ENCODE measurements at places on chromosomes 11 and 22.

- DNase-seq: no peak
Observed at GRCh38 chr11:122852796-122853160, 14.5 kb downstream of the CRTAM start.

- DNase-seq: no peak
Observed at GRCh38 chr11:96288915-96289314, 54.1 kb downstream of the MAML2 start.

GRCh38 chr11:130413405-130414106 is 14.9 kb downstream of the ADAMTS8 start:
- DNase-seq: peak; percentile 56

- no peak for DNase-seq
Observed at GRCh38 chr22:36986242-36986821, 32.9 kb downstream of the TST start.

DNA sequence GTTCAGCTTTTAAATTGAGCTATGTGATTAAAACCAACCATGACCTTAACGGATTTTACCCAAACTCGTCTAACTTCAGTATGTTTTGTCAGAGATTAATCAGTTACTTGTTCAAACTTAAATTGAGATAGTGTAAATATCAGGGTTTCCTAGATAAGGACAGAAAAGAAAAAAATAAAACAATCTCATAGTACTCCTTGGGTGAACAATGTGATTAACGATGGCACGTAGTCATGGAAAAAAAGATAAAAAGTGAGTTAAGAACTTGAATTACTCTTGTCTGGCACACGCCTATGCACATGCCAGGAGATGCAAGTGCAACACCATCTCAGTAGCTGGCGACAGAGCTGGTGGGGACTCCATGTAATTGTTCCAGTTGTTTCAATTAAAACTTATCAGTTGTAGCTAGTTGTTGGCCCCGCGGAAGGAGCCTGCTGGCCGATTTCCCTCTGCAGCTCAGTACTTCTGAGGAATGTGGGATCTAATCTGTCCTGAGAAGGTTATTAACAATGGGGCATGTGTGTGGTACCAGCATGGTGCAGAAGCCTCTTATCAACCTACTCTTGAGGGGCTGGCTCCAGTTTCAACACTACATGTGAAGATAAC is 3.0 kb downstream of the RASSF10 start:
- no peak for DNase-seq

DNA sequence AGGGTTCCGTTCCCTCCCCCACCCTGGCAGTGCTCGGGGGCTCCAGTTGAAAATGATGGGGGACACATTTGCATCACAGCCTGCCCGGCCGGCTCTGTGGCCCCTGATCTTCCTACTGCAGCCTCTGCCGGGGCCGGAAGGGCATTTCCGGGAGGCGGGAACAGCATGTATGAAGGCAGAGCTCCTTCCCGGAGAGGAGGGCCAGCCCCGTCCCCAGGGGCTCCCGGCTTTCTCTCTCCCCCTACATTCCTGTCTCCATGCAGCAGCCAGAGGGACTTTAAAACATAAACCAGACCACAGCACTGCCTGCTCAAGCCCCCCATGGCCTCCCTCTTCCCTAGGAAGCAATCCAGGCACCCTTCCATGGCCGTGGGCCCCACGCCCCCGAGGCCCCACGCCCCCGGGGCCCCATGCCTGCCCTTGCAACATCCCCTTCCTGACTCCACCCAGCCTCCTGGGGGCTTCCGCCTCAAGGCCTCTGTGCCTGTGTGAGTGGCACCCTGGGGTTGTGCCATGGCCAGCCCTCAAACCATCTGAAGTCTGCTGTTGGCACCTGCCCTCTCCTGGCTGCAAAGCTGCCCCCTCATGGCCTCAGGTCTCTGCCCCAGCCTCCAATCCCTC is 73.1 kb downstream of the CDKN1C start:
- no peak for DNase-seq

GRCh38 chr22:28594797-28595462 is 84.7 kb downstream of the TTC28 start:
- no peak for DNase-seq

- no peak for DNase-seq
Observed at GRCh38 chr11:69620683-69621290, 20.2 kb upstream of the CCND1 start.

DNA sequence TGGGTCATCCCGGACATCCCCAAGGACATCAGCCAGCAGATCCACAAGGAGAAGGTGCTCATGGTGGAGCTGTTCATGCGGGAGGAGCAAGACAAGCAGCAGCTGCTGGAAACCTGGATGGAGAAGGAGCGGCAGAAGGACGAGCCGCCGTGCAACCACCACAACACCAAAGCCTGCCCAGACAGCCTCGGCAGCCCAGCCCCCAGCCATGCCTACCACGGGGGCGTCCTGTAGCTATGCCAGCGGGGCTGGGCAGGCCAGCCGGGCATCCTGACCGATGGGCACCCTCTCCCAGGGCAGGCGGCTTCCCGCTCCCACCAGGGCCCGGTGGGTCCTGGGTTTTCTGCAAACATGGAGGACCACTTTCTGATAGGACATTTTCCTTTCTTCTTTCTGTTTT is 15.3 kb upstream of the FADD start:
- no peak for DNase-seq

DNA sequence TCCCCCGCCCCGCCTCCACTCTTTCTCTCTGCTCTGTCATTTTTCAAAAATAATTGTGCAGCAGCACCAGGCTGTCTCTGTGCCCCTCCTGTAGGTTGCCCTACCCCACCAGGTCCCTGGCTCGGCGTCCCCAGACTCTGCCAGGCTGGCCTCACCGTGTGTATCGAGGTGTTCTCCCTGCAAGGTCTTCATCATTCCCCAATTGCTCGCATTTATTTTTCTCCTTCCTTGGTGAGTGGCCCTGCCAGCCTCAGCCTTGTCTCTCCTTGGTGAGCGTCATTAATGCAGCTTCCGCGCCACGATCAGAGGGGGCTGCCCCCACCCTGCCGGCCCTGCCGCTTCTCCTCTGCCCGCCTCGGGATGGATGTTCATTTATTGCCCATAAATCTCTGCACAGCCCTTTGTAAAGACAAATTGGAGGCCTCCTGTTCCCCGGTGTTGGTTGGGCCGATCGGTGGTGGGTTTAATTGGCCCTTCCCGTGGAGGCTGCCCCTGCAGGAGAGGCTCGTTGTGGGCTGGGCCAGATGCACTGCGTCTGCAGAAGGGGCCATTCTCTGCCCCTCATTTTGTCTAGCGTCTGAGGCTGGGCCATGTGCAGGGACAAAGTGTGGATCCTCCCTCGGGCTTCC is 33.2 kb downstream of the RTN4R start:
- DNase-seq: no peak

DNA sequence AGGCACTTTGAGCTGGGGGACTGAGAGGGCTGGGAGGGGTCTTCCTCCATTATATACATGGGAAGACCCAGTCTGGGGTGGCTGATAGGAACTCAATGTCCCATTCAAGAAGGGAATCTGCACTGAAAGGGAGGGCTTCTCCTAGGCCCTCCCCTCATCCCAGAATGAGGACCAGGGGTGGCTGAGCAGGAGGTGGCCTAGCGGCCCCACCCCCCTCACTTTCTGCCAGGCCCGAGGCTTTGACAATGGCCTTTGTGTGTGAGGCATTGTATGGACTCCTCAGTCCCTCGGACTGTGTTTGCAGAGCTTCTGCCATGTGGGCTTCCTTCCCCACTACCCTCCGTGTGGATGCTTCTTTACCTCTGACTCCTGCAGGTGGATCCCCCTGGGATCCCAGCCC is 65.7 kb downstream of the NECTIN1 start:
- no peak for DNase-seq

GRCh38 chr11:78339483-78339882 is 78.1 kb downstream of the GAB2 start:
- DNase-seq: no peak

DNA sequence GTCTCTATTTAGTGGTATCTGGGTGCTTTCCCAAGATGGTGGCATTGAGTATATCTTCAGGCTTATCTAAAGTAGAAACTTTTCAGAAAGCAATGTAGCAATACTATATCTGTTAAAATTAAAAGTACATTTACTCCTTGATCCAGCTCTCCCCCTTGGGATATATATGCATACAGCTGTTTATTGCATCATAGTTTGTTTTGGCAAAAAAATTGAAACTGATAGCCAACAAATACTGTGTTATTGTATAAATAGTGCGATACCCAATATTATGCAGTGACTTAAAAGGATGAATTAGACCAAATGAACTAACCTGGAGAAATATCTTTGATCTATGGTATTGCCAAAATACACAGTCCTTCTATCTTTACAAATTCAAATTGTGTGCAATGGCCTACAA is 8.4 kb upstream of the OR10A3 start:
- DNase-seq: no peak

DNA sequence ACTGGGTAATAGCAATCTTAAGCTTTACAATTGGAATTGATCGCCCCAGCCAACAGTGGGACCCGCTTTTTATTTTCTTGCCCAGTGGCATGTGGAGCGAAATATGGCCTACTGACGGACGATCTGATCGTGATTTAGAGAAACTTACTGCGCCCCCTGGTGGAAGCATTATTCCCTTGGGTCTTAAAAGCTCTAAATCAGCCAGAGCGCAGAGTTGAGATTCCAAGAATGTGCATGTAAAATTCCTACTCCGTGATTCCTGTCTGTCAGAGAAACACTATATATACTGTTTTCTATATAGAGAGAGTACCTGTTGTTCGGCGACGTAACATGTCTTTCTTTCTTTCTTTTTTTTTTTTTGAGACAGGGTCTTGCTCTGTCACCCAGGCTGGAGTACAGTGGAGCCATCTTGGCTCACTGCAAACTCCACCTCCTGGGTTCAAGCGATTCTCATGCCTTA is 3.7 kb upstream of the DPF2 start:
- DNase-seq: peak; percentile 73

- no peak for DNase-seq
Observed at GRCh38 chr22:38479096-38479837, 11.4 kb downstream of the KDELR3 start.

GRCh38 chr22:36360011-36360410 is 27.8 kb downstream of the MYH9 start:
- DNase-seq: no peak

DNA sequence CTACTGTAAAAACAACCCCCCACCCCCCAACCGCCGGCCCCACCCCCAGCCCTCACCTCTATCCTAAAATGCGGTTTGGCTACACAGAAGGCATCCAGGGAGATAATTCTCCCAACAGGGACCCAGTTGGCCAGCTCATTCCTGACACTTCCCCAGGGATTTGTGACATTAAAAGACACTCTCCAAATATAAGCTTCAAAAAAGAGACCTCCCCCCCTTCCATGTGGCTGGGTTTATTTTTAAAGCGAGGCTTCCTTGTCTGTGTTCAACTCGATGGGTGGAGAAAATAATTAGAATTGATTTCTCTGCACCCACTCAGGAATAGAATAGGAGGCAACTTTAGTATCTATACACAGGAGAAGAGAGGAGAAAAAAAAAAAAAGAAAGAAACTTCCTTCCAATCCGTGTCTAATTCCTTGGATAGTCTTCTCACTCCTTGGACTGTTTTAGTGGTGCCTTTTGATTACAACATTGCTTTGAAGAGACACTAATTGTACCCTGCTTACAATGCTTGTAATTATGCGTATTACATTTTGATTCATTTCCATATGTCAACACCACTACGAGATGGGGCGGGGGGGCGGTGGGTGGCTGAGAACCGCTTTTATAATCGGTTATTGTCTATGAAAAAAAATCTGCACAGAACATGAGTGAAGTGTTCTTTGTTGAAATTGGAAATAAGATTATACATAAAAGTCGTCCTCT is 500.4 kb downstream of the MIAT start:
- DNase-seq: no peak

GRCh38 chr22:32469799-32470212 is 4.8 kb upstream of the FBXO7 start:
- DNase-seq: peak; percentile 50

- DNase-seq: no peak
Observed at GRCh38 chr11:66818231-66818955, 24.8 kb upstream of the RCE1 start.

DNA sequence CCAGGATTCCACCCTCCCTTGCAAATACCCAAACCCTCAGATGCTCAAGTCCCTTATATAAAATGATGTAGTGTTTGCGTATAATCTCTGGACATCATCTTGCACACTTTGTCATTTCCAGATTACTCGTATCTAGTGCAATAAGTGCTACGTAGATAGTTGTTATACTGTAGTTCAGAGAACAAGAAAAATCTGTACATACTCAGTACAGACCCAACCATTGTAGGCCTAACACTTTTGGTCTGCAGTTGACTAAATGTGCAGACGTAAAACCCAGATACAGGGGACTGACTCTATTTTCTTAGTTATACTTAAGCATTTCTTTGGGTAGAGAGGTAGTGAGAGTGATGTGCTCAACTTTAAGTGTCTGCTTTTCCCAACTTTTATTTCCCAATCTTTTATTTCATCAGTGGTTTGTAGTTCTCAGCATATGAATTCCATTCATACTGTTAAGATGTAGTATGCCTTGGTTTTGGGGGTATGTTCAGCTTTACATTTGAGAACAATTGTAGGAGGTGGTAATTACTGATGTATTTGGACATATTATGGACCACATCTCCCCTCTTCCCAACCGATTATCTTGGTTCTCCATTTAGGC is 43.9 kb downstream of the DDX6 start:
- no peak for DNase-seq

DNA sequence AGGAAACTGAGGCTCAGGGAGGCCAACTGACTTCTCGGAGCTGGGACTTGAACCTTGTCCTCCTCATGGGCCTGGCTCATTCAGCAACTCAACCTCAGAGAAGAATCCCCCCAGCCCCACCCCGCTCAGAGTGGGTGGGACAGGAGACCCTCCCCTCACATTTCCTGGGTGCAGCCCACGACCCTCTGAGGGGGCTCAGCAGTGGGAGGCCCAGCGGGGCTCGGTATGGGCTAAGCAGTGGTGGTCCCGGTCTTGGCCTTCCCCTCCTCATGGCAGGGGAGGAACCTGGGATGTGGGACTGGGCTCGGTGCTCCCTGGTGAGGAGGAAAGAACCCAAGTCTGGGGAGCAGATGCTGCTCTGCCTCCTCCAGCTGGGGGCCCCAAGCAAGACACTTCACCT is 14.2 kb upstream of the CABP7 start:
- DNase-seq: no peak

GRCh38 chr11:112965656-112966055 is 4.4 kb downstream of the NCAM1 start:
- DNase-seq: no peak

DNA sequence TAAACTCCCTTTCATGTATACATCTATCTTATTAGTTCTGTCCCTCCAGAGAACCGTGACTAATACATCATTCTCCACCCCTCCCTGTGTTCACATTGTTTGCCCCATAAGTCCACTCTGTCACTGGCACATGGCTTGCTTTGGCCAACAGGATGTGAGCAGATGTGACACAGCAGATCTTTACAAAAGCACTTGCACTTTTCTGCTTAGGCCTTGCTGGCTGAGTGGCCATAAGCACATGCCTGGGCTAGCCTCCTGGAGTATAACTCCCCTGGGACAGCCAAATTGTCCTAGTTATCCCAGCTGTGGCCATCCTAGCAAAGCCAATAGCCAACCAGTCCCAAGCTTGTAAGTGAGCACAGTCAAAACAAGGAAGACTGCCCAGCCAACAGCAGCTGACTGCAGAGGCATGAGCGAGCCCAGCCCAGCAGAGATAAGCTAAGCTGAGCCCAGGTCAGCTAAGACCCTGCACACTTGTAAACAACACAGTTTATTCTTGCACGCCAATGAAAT is 9.7 kb upstream of the RCN1 start:
- no peak for DNase-seq

- DNase-seq: no peak
Observed at GRCh38 chr11:36376888-36377758, 81.0 kb downstream of the PRR5L start.

All from skeletal muscle cell (primary cell).